Right ventricle myocardium superior (tissue), 1 donor: ENCODE measurements at places on chromosomes 12 and 14.

DNA sequence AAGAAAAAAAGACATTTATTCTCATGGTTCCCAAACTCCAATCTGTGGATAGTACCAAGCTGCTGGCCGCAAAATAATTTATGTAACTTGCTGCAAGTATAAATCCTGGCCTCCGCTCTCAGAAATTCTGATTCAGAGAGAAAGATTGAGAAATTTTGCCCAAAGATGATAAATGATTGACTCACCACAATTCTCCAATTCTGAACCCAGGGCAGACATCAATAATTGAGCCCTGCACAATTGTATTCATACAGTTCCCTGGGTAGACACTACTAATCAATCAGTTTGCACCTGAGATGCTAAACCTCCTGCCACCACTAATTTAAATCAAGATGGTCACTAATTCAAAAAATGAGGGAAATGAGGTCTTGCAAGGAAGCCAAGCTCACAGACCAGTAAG is 38.2 kb downstream of the TRPV4 start:
- DNase-seq, result no peak

GRCh38 chr12:4037747-4038312 is 164.6 kb upstream of the PARP11 start:
- no peak for DNase-seq

- DNase-seq, result no peak
These were observed 28.0 kb upstream of the NAA30 start for GRCh38 chr14:57362361-57362760.

- no peak for DNase-seq
These were observed 272.0 kb upstream of the DIO3 start for GRCh38 chr14:101289230-101289690.

GRCh38 chr12:83573671-83574070 is 887.0 kb downstream of the TMTC2 start:
- peak; percentile 39 for DNase-seq

DNA sequence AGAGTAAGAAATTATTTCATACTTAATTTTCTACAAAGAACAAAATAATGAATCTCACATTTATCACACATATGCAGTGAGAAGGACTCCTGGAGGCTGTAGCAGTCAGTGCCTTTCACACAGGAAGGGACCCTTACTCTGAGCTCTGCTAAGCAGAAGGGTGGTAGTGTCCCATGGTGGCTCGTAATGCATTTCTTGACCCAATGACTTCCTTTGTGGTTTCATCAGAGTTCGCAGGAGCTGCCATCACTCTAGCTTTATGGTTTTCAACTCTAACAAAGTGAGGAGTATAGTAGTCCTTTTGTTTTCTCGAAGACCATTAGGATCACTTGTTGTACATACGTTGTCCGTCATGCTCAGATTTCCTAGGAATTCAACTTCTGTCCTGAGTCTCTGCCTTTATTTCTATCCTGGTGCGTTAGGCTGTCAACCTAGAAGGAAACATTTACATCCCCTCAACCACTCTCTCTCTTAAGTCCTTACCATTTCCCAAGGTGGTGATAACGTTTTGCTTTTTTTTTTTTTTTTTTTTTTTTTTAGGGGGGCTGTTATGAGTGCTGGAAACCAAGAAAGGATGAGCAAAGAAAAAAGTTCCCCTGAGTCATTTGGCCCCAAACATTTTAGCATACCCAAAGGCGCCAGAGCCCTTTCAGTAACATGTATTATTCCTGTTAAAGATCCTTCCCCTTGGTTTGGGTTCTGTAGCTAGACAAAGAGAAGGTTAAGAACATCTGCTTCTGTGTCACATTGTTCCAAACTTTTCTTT is 37.2 kb downstream of the GABARAPL1 start:
- no peak for DNase-seq

DNA sequence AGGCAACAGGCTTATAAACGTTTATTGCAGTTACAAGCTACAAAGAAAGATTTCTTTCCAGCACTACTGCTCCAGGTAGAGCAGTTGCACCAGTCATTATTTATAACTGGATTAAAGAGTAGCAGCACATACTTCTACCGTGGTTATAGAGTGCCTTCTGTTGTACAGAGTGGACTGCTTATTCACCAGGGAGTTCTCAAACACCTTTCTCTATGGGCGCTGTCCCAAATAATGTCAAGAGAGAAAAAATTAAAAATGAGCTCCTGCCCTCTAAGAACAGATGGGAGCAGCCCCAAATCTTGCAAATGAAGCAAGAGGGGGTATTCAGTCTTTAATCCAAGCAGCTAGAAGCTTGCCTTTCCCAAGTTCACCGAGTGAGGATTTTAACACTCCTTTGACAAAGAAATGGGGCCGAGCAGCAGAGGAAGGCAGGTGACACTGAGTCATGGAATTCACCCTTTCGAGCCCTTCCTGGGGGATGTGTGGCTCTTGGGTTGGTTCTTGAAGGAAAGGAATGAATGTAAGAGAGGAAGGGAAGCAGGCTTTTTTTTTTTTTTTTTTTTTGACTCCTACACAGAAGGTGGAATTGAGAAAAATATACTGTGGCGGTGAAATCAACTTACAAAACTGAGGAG is 181.2 kb downstream of the PRKCH start:
- no peak for DNase-seq

DNA sequence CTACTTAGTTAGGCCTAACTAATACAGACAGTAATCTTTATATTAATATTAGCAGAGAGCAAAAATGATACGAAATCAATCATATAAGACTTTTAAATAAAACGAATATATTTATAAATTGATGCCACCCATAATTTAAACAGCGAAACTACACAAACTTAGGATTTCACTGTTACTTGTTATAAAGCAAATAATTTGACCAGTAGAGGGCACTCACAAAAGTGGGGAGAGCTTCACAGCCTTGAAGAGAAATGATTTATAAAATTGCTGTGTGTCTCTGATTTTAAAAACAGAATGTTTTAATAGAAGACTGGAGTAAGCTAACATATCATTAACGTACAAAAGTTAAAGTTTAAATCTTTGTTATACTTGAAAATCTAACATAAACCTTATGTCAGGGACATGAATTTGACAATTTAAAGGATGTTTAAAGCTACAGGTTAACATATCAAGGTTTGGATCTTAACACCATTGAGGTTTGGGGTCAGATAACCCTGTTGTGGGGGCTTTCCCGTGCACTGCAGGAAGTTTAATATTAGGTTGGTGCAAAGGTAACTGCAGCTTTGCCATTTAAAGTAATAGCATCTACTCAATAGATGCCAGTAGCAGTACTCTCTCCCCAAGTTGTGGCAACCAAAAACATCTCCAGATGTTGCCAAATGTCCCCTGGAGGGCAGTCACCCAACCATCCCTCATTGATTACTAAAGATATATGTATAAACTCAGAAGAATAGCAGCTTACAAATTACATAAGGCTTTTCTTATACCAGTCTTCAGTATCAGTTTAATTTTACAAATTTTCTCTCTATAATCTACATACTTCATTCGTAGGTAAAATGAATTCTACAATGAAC is 9.3 kb downstream of the KRAS start:
- no peak for DNase-seq

- no peak for DNase-seq
These were observed 1036.2 kb upstream of the FLRT2 start for GRCh38 chr14:84493779-84494178.

DNA sequence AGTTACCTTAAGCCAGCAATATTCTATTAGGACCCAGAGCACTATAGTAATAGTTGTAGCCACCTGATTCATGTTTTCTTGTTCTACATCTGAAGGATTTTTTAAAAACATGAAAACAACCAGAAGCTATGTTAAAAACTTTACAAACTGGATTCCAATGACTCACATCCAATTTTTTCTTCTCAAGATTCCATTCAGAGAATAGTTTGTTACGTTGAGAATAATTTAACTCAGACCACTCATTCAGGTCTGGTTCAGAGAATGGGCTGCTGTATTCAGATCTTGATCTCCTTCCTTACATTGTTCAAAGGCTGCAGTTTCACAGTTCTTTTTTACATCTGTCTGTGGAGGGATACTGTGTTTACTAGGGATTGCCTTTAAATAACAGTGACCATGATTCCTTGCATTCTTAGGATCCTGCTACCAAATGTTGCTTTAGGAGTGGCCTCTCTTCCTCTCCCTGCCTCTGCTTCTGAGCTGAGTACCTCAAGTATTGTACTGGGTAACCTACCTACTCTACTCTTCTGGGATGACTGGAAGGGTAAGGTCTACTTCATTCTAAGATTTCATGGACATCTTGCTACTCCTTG is 448.0 kb upstream of the FBXO33 start:
- DNase-seq, result no peak

GRCh38 chr14:101056446-101056845 is 152.9 kb upstream of the RTL1 start:
- no peak for DNase-seq

DNA sequence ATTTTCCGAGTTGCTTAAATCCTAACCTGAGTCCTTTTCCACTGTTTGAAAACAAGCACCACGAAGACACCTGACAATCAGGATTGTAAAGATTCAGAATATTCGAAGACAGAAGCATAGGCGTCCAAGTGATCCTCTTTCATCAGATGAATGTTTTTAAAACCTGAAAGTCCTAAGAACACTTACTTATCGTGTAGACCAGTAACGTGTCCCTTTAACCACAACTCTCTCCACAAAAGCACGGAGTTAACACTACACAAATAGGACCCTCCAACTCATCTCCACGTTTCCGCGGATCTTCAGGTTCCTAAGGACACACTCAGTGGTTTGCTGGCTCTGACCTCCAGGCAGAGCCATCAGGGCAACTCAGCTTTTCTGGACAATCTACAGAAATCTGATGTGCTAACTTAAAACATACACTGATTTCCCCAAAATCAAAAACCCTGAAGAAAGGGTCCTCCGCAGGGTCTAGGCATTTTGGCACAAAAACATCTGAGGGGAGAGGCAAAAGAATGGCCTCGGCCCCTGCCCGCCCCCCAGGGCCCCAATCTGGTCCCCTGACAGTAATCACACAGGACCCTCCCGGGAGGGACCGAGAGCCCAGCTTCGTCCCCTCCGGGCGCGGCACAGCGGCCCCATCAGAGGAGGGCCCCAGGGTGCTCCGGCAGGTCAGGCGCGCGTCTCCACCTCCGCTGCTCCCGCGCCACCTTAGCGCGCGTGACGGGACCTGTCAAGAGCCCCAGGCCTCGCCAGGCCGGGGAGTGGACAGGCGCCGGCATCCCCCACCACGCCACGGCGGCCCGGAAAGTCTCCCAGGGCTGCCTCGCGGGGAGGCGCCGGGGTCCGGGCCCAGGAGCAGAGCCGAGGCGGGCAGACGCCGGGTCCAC is 925 bp downstream of the DICER1 start:
- peak; percentile 63 for DNase-seq

DNA sequence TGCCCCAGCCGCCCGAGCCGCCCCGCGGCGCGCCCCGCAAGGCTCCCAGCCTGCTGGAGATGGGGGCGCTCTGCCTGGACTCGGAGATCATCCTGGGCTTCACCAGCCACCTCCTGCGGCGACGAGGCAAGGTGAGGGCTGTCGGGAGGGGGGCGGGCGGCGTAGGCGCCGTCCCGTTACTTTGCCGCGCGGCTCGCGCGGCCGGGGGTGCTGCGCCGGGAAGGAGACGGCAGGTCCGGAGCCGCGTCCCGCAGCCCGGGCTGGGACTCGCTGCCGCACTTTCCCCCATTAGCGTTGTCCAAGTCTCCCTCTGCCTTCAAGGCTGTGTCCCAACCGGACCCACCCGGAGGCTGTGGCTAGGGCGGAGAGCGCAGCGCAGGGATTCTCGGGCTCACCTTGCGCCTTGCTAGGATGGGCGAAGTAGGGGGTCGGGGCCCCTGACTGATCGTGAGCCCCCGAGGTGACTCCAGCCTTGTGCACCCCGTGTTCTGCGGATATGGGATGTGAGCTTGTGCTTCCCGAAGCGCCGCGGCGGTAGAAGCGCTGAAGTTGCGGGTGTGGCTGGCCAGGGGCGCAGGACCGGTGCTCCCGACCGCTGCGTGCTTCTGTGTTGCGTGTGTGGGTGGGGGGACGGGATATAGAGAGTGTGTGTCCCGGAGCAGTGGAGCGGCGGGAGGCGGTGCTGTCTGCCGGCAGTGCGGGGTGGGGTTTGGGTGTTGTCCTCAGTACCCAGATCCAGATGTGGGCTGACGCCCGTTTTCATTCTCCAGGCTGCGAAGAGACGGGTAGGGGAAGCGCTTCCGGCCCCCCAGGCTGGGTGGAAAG is 1.7 kb upstream of the KIF26A start:
- peak; percentile 40 for DNase-seq

DNA sequence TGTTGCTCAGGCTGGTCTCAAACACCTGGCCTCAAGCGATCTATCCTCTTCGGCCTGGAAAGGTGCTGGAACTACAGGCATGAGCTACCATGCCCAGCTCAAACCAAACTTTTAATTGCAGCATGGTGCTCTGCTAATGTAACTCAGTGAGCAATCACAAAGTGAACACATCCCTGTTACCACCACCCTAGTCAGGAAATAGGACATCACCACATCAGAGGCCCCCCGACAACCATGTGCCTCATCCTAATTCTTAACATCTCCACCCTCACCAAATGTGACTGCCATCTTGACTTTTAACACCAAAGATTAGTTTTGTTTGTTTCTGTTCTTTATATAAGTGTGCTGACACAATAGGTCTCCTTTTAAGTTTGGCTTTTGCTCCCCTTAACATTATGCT is 22.8 kb upstream of the SDR39U1 start:
- DNase-seq, result no peak

GRCh38 chr12:87793131-87793530 is 236.1 kb downstream of the C12orf50 start:
- no peak for DNase-seq

DNA sequence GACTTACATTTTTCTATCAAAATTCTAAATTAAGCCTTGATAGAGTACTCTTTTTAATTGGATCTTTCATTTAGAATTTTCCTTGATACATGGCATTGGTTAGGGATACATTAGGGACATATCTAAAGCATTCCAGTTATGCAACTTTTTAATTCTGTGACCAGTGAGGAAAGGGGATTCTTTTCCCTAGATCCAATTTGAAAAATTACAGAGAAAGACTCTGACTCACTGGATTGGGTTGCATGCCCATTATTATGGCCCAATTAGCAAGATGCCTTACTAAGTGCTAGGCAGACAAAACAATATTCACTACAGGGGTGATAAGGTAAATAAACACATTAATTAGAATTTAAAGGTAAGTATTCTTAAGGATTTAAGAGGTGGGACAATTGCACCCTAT is 5.2 kb upstream of the RAD52 start:
- DNase-seq, result no peak

- no peak for DNase-seq
These were observed 4.7 kb upstream of the TMEM229B start for GRCh38 chr14:67493092-67493717.

DNA sequence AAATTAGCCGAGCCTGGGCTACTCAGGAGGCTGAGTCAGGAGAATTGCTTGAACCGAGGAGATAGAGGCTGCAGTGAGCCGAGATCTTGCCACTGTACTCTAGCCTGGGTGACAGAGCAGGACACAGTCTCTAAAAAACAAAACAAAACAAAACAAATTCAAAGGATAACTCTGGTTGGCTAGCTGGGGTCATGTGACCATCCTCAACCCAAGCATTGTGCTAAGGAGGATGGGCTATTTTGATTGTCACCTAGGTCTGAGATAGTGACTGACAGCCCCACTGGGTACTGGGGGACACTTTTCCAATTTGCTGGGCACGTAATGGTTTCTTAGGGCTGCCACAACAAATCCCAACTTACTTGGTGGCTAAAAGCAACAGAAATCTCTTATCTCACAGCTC is 11.9 kb downstream of the DGLUCY start:
- DNase-seq, result no peak
